ENCODE measurements at places on chromosomes 3 and 15. TPM values are rescaled to one million over a fixed set of nuclear protein-coding genes. Genes with fewer than 3 reads are reported as not detected.

DNA sequence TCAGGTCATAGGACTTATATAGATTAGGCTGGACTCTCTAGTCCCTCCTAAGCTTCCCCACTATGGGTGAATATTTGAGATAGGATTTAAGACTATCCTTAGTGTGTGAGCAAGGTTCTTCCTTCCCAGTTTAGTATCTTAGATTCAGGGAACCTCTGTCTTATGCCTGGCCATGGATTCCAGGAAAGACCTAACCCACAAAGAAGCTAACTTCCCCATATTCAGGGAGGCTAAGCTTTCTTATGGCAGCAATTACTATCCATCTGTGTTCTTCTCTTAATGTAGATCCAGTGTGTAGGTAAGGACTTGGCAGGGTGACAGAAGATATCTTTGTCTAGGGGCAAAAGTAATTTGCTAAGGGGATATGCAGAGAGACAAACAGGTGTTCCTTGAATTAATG is 25.5 kb upstream of the PIK3R4 start:
- peaks cover 34% of the 10 kb centered on the region for H3K27me3 ChIP-seq
- DNase-seq: no peak
- no peak overlapping the region for H3K4me3 ChIP-seq
- no peak overlapping the region for H3K27ac ChIP-seq

DNA sequence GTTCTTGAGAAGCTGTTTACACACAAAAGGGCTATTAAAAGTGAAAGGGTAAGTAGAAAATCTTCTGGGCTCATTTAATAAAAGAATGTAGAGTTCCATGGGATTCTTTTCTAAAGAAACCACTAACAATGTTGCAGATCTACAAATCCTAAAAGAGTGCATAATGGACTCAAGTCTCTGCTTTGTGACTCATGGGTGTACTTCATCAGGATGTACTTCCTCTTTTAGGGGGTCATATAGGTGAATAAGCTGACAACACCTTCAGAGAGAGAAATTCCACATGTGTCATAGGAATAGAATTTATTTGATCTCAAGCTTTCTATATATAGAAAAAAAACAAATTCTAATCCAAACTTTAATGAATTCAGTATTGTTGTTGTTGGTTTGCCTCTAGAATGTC is 355.5 kb downstream of the TIGIT start:
- DNase-seq: no peak
- no peak overlapping the region for H3K4me3 ChIP-seq
- peak overlapping the region; percentile 28 for H3K27ac ChIP-seq

DNA sequence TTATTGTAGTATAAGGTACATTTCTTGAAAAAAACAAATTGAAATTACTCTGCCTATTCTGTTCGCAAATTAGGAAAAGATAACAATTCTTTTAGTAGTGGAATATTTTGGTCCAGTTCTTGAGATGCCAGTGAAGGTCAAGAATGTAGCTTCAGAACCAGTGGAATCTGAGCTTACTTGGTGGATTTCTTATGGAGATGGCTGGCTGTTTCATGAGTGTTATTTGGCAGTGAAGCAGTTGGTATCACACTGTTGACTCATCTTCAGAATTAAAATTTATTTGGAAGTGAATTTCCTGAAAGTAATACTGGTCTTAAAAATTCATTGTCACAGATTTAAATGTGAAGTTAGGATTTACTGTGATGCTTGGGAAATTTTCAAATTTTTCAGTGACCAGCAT is 19.1 kb downstream of the RNF13 start:
- DNase-seq: no peak
- H3K27ac ChIP-seq: no peak overlapping the region
- peaks cover 11% of the 10 kb centered on the region for H3K4me1 ChIP-seq
- peaks cover 8% of the 10 kb centered on the region for H3K36me3 ChIP-seq
- no peak overlapping the region for H3K4me3 ChIP-seq

DNA sequence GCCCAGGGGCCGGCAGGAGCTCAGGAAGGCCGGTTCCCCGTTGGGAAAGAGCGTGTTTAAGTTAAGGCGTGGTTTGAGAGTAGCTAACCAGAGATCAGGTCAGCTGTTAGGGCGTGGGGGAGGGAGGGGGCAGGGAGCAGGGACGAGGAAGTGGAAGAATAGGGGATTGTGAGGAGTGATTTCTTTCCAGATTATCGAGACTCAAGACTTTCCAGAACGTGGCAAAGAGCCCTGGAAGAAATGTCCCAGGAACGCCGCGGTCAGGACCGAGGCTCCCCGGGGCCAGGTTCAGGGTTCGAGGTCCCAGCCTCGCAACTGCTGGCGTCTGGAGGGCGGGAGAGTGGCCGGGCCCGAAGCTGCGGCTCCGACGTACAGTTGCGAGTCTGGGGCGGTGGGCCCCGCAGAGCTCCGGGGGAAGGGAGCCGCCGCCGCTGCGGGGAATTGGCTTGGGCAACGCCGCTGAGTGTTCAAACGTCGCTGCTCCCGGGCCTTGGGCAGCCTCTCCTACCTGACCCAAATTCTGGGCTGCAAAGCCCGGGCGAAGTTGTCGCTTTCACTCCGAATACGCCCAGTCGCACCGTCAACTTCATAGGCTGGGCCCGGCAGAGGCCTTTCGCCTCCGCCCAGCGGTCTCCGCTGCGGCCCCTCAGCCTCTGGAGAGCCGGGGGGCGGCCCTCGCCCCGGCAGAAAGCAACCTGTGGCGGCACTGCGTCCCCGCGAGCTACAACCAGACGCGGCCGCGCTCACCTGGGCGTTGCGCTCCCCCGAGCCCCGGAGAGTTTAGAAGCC is 9.5 kb downstream of the ISL2 start:
- H3K27ac ChIP-seq: no peak overlapping the region
- H3K4me3 ChIP-seq: peak overlapping the region; percentile 46
- H3K36me3 ChIP-seq: peaks cover 6% of the 10 kb centered on the region
- DNase-seq: no peak

DNA sequence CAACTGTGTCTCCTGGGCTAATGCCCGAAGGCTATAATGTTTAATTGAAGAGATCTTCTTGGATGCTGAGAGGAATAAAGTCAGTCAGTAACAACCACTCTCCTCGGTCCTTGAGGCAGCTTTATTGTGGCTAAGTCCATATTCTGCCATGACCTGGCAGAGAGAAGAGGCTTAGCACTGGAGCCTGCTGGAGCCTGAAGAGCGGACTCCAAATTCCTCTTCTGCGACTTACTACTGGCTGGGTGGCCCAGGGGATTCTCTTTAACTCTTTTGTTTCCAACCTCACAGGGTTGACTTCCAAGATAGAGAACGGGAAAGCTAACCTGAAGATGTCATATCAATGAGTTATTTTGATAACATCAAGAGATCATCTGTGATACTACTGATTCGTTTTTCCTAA is 71.1 kb downstream of the MYO1E start:
- H3K36me3 ChIP-seq: no peaks in the 10 kb centered on the region
- H3K27ac ChIP-seq: no peak overlapping the region
- peaks cover 54% of the 10 kb centered on the region for H3K4me1 ChIP-seq
- DNase-seq: no peak
- no peak overlapping the region for H3K4me3 ChIP-seq

DNA sequence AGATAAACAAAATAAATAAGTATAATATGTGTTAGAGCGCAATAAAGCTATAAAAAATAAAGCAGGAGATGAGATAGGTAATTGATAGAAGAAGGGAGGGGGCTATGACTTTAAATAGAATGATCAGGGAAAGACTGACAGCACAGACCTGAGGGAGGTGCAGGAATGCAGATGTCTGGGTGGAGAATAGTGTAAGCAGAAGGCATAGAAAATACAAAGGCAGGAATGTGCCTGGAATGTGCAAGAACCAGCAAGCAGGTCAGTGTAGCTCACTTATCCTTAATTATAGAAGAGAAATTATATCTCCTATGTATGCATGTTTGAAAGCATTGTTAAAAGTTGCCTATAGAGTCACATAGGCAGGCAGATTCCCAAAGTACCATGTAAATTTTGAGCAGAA is 239.4 kb upstream of the SOX14 start:
- H3K27ac ChIP-seq: no peak overlapping the region
- H3K27me3 ChIP-seq: peaks cover 3% of the 10 kb centered on the region
- H3K36me3 ChIP-seq: no peaks in the 10 kb centered on the region
- H3K4me3 ChIP-seq: no peak overlapping the region

DNA sequence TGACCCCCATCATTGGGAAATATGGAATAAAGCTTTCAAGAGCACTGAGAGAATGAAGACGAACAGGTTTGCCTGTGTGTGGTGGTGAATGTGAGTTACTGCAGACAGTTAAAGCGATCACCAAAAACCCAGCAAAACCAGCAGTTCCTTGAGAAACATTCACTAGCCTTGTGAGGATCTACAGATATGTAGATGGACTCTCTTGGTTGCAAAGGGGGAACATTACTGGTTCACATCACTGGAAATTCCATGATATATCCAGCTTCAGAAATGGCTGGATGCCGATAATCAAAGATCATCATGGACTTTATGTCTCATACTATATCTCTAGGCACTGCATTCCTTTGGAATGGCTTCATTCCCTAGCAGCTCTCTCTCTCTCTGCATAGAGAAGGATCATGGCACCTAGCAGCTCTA is 10.2 kb upstream of the HERC1 start:
- H3K27me3 ChIP-seq: no peaks in the 10 kb centered on the region
- no peaks in the 10 kb centered on the region for H3K36me3 ChIP-seq
- H3K27ac ChIP-seq: no peak overlapping the region
- no peak overlapping the region for H3K4me3 ChIP-seq
- H3K4me1 ChIP-seq: peaks cover 28% of the 10 kb centered on the region

GRCh38 chr15:73851689-73852088 is 21.7 kb upstream of the TBC1D21 start:
- no peak for DNase-seq
- peaks cover 55% of the 10 kb centered on the region for H3K27me3 ChIP-seq
- H3K4me3 ChIP-seq: no peak overlapping the region
- no peak overlapping the region for H3K27ac ChIP-seq

Gene FBXL2
- 22.2 TPM for total RNA-seq

Gene ABI3BP
- 166 TPM for total RNA-seq

Gene C15orf40
- total RNA-seq: 14.9 TPM

Gene BTD
- total RNA-seq: 25.0 TPM
